ENCODE measurements at places on chromosomes 12 and 14.
A peak's percentile ranks its signal among the peaks of the same experiment; 100 is the strongest.

DNA sequence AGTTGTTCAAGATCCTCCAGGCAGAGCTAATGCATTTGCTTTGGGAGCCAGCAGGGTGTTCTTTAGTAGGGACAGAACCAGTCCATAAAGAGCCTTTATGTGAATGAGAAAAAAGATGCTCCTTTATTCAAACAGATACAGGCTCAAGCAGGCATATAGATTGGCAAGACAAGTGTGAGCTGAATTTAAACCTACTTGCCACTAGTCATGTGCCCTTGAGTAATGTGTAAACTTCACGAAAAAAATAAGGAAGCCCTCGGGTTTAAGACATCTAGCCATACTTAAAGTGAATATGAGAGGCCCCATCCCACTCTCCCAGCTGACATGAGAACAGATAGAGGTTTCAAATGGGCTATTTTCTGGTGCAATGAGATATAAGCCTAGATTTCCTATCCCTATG lies 43.1 kb upstream of the STRAP start:
- DNase-seq: no peak

- DNase-seq: no peak
Observed at GRCh38 chr12:113858841-113859386, 107.2 kb downstream of the RBM19 start.

DNA sequence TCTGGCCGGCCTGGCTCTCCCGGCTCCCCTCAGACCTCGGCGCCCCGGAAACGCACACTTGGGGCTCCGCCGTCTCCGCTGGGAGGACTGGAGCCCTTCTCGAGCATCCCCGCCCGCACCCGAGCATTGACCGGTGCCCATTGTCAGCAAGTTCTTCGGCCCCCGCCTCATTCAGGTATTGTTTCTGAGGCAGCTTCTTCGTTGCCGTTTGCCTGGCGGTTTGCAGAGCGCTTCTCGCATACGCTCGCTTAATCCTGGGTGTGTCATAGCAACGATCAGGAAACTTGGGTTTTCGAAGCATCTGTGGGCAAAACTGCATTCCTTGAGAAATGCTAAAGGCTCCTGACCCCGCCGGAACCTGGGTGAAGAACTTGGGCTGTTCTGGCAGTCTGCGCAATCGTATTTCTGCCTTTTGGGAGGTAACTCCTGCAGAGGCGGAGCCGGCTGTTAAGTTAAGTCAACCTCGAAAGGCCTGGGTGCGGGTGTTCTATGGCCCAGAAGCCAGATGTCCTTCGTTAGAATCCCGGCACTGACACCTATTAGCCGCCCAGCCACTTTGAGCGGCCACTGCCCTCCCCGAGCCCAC lies 518 bp downstream of the GSKIP start:
- DNase-seq: peak; percentile 53

DNA sequence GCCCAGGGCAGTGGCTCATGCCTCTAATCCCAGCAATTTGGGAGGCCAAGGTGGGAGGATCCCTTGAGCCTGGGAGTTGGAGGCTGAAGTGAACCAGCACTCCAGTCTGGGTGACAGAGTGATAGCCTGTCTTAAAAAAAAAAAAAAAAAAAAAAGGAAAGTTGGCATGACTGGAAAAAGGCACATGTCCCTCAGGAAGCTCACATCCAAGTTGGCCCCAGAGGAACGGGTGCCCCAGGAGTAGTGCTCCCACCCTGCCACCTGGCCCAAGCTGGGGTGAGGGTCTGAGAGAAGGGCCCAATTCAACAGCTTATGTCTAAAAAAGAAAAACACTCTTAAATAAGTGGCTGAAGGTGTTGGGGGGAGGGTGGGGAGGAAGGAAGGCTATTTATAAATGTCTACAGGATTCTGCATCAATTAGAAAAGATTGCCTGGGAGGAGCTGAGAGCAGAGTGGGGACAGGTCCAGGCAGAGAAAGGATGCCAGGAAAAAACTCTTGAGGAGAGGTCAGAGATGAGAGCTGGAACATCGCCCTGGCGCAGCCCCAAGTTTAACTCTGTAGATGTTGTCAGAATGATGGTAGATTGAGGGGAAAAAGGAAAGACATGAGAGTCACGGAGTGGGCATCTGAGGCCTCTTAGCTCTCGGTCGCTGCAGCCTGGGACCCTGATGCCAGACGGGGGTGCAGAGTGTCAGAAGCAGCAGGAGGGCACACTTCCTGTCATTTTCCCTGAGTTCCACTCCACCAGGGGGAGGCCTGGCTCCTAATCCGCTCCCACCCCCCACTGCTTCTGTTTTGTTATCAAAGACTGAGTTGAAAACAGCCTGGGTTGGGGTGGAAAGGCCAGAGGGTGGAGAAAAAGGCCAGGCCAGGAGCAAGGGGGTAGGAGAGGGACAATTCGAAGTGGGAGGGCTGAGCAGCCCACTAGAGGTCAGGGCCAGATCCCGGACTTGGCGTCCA lies 7.3 kb downstream of the SPRYD3 start:
- peak; percentile 54 for DNase-seq

- DNase-seq: no peak
Observed at GRCh38 chr12:42564556-42564955, 25.0 kb downstream of the PRICKLE1 start.

DNA sequence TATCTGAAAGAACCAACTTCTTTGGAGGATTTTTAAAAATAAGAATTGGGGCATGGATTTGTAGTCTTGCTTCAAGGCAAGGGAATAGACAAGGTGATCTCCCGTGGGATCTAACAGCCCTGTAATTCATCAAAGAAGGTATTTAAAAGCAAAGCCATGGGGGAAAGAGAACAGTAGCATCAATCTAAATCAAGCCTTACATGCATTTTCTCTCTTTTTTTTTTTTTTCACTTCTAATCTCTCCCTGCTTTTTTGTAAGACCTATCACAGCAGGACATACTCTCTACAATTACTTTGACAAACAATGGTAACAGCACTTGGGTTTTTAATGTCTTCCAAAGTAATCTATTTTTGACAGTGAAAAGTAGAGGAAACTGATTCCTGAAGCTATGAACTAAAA lies 367.9 kb downstream of the PAWR start:
- no peak for DNase-seq

GRCh38 chr14:104445832-104446381 lies 133.7 kb upstream of the C14orf180 start:
- no peak for DNase-seq

DNA sequence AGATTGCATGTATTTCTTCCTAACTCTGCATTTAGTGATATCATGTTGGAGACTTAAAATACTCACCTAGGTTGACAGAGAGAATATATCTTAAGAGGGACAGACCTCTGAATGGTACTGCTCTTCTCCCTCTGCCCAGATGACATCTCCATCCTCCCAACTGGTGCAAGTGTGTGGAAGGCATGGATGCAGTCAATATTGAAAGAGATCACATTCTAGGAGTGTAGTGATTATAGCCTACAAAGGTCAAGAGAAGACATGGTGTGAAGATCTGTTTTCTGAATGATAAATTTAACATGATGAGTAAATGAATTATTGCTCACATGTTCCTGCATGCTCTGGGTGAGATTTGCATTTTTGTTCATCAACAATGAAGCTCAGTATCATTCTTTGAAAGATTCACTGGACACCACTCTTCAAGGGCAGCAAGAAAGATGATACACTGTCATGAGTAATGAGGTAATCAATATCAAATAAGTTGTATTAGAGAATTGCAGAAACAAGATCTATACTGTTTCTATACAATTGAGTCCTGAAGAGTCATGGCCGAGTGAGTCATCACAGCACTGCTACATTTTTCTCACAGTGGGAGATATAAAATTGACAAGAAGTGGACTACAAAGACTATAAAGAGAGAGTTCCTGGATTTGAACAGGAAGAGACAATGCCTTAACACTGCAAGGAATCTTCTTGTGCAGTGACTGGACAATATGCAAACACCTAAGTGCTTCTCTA lies 183.3 kb upstream of the KRR1 start:
- no peak for DNase-seq

DNA sequence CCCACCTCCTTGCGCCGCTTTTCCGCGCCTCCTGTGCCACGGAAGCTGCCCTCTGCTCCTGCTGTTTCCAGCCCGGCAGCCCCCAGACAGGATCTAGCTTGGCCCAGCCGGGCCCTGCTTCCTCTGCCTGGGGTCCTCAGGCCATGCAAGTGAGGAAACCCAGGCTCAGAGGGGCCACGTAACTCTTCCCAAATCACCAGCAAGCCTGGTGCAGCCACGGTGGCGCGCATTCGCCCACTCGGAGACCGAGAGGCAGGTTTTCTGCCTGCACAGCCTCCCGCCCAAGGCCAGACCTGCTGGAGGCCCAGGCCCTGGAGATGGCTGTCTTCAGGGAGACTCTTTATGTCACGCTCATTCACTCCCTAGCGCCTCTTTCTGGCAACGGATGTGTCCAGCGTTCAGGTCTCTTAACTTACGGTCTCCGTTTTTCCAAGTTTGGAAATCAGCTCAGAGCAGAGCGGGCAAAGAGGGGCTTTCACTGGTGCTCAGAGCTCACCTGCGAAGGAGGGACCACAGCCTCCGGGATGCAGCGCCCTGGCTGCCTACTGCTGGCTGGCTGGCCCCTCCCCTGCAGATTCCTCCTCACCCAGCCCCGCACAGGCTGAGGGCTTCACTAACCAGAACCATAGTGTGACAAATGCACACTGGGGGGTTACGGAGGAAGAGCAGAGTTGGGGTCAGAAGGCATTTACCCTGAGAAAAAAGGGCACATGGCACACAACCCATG lies 20.6 kb upstream of the CEP170B start:
- no peak for DNase-seq
